Ovary (tissue), 10 donors: ENCODE measurements at places on chromosomes 1 and 21.

- no peak for DNase-seq
Observed at GRCh38 chr1:207935166-207935583, 24.2 kb upstream of the CD34 start.

- peak; percentile 2 for DNase-seq
Observed at GRCh38 chr1:53556657-53557227, 97.5 kb downstream of the DMRTB1 start.

- no peak for DNase-seq
Observed at GRCh38 chr1:78603206-78603605, 17.0 kb upstream of the IFI44L start.

GRCh38 chr1:153253693-153254092 lies 5.8 kb upstream of the LORICRIN start:
- no peak for DNase-seq

DNA sequence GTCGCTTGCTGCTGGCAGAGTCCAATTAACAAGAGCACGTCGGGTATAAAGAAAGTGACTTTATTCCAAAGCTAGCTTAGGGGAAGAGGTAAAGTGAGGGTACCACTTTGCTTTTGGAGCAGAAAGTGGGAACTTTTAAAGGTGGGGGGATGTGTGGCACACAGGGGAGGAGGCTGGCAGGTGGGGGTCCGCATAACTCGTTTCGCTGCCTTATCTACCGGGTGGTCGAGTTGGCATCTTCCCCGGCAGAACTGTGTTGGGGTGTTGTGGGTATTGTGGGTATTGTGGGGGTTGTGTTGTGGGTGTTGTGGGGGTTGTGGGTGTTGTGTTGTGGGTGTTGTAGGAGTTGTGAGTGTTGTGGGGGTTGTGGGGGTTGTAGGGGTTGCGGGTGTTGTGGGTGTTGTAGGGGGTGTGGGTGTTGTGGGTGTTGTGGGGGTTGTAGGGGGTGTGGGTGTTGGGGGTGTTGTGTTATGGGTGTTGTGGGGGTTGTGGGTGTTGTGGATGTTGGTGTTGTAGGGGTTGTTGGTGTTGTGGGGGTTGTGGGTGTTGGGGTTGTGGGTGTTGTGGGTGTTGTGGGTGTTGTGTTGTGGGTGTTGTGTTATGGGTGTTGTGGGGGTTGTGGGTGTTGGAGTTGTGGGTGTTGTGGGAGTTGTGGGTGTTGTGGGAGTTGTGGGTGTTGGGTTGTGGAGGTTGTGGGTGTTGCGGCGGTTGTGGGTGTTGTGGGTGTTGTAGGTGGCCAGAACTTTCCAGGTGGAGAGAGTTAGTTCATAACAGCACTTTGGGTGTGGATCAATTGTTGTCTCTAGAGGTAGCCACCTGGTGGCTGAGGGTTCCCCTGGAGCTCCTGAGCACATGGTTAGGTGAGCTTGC lies 52.7 kb downstream of the AGPAT3 start:
- peak; percentile 13 for DNase-seq

- DNase-seq, result no peak
Observed at GRCh38 chr1:10045480-10046355, 13.0 kb downstream of the UBE4B start.

- DNase-seq, result no peak
Observed at GRCh38 chr1:18324246-18324645, 156.5 kb upstream of the KLHDC7A start.

GRCh38 chr1:3459051-3459908 lies 4.8 kb downstream of the ARHGEF16 start:
- DNase-seq, result no peak

DNA sequence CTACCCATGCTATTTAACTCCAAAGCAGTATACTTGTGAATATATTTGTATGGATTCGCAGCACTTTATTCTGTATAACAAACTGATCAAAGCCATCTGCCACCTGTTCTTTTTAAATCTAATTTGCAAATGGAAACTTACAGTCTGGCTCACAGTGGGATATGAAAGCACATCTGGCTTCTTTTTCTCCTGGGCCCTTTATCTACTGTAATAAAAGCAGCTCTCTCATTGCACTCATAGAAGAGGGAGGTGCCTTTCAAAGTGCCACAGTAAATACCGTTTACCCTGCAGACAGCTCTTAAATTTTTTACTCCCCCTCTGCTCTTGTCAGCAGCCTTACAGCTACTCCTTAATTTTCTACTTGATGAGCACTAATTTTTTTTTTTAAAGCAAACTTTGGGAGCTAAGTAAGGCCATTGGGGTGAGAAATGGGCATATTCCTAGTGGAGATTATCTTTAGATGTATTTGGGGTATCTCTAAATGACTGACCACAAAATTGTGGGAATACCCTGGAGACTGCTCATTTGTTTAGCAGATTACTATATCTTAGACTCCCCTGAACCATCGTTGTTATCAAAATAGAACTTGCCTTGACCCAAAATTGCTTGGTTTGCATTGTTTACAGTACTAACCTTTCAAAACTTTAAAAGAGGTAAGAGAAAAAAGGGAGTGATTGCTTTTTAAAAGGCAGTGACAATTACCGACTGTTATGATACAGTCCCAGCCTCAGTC lies 110.1 kb downstream of the VPS13D start:
- DNase-seq, result no peak
